NCI-H510A (cell line): ENCODE measurements at places on chromosomes 6 and 20.

DNA sequence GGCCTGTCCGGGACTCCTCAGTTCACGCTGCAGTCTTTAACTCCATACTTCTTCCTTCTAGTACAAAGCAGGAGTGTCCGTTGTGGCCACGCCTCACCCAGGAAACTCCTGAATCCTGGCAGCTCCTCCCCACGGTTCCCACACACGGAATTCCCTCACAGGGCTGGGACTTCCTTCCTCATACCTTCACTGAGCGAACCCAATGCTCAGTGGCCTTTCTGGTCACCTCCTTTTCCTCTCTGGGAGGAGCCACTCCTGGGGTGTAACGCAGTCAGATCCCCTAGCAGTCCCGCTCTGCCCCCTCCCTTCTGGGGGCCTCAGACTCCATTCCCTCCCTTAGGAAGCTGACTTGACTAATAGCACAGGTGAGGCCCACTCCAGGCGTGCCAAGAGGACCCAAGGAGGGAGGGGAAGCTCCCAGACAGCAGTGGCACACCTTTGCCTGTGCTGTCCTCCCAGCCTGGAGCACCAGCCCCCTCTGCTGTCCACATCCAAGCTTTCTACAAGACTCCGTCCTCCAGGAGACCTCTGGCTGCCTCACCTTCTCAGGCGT is at the start of gene SLC52A3:
SLC52A3 (minus strand) TSS at position 75 of the 553 bp plus-strand sequence. CDS start 2,726 bp downstream, outside the sequence.
- DNase-seq: no peak

DNA sequence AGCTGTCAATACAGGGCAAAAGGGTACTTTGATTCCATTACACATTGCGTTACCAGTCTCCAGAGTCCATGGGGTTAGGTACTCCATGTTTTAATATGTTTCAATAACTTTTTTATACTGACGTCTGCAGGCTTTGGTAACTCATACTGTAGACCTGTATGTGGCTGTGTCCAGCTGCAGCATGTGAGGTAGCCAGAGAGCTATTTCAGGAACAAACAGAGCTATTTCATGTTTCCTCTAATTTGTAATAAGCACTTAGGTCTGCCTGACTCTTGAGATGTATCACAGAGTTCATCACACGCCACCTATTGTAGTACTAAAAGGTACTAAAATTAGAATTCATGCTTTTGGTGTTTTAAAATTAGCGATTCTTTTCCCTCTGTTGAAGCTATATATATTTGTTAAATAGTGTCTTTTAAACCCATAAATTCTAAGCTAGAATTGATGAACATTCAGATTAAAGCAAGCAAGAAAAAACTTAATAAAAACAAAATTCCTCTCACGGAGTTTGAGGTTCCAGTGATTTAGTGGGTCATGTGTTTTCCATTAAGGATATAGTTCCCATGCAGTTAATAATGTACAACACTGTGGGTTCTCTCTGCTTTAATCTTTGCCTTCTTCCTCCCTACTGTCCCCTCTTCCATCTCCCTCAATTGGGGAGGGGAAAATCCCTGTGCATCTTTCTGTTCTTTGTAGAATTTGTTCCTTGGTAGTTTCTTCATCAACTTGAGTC is 37.0 kb downstream of the FOXO3 start:
- DNase-seq: no peak

GRCh38 chr6:69915346-69915745 is 49.0 kb downstream of the COL19A1 start:
- no peak for DNase-seq

- no peak for DNase-seq
These were observed 122.1 kb downstream of the OGFRL1 start for GRCh38 chr6:71410681-71411080.

GRCh38 chr6:27825025-27825793 is 87.0 kb downstream of the OR2B2 start:
- DNase-seq: no peak

GRCh38 chr6:44186635-44187025 is 28.0 kb downstream of the CAPN11 start:
- DNase-seq: no peak

DNA sequence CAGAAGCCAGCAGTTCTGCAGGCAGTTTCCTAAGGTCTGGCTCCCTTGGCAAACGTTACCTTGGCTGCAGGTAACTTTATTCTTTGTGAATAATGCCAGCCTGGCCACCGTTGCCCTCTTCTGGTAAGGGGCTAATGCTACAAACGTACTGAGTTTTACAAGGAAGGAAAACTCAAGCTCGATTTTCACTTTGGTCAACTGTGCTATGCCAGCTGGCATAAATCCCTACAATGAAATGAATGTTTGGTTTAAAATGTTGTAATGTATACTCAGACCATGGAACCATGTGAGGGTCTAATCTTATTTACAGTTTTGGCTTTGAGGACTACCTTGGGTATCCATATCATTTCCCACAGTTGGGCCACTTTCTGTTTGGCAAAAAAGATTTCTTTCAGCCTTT is 101.4 kb downstream of the SLX4IP start:
- DNase-seq: no peak

- DNase-seq: no peak
These were observed 47.5 kb upstream of the PROKR2 start for GRCh38 chr20:5364136-5364821.

DNA sequence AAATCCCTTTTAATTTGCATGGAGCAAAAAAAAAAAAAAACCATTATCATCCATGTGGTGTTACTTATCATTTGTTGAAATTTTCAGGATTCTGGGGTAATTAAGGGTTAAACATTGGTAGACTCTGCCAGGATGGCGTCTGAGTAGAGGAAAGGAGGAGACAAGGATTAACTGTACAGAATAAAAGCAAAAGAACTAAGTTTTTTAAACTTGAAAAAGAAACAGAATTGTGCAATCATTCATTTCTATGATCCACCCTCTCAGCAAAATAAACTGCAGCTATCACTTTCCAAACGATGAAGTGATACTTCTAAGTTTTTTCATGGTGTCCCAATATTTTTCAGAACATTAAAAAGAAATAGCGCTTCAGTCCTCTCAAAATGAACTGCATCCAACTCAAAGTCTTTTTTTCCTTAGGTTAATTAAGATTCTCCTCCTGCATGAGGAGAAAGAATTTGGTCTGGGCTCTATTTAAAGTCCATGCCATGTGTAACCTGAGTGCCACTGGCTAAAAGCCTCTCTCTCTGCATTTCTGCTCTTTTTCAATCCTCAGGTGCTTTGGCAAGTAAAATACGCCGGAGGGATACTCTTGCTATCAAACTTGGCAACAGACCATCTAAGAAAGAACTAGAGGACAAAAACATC is 69.5 kb upstream of the LTV1 start:
- no peak for DNase-seq

GRCh38 chr6:3194535-3195419 is 32.7 kb downstream of the TUBB2B start:
- no peak for DNase-seq

GRCh38 chr6:15430186-15430585 is 184.3 kb downstream of the JARID2 start:
- no peak for DNase-seq

DNA sequence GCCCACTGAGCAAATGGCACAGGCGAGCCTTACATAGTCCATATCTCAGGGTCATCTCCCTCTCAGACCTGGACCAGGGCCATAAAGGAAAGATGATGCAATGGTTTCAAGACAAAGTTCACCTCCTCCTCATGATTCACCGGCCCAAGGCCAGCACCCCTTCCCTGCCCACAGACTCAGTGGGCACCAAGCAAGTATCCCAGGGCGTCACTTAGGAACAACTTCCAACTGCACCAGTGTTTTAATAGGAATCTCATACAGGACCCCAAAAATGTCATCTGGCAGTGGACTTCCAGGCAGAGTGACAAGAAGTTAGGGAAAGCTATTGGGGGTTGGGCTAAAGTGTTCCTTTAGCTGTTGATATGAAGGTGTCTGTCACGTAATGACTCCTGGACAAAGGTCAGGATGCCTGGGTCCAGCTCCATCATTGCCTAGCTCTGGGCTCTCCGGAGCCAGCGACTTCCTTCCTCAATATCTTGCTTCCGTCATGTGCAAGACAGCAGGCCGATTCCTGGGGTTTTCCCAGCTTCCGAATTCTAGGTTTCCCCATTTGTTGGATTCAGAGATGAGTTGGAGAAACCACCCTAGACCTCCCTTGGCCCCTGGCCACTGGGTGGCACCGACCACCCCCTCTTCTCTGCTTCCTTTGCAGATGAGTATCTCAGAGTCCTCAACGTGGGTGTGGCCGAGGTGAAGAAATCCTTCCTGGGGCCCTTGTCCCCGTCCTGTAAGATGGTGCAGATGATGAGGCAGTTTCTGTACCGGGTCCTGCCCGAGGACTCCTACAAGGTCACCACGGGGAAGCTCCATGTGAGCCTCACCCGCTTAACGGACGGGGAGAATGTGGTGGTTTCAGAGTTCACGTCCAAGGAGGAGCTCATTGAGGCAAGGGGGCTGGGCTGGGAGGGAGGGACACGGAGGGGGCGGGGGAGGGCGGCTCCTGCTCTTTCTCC is 21.1 kb downstream of the PNPLA1 start:
- no peak for DNase-seq

- DNase-seq: no peak
These were observed 227.2 kb upstream of the SULF2 start for GRCh38 chr20:48012401-48012974.

- no peak for DNase-seq
These were observed 101.0 kb downstream of the EYA2 start for GRCh38 chr20:46995561-46996142.

GRCh38 chr6:76026101-76026500 is 46.4 kb downstream of the IMPG1 start:
- no peak for DNase-seq

GRCh38 chr20:20299904-20300303 is 68.0 kb upstream of the INSM1 start:
- no peak for DNase-seq

DNA sequence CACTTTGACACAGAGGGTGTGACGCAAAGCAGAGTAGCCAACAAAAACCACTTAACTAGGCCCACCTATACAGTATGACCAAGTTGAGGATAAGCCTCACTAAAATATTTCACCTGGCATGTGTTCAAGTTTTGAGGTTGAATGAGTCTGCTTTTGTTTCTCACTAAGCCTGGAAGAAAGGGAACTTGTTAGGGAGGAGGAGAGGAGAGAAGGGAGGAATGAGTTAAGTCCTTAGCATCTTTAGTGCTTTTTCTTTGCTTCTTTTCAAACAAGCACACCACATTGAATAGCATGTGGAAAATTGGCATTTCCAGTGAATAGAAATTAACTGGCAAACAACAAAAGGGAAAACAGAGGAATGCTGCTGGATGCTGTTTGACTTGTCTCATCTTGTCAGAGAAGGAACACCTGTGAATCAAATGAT is 461.9 kb downstream of the GJA1 start:
- DNase-seq: no peak

DNA sequence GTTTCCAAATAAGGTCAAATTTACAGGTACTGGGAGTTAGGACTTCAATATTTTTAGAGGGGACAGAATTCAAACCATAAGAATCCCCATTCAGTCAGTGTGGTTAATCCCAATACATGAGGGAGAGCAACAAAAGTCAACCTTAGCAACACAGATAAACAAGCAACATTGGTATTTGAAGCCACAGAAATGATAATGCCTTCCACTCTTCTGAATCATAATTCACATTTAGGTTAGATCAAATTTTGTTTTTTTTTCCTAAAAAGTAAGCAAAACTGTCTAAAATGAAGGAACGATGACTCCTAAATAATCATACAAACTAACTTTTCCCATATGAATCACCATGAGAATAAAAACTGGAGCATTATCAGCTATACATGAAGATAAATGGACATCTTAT is 246.0 kb upstream of the TENT5A start:
- DNase-seq: no peak

DNA sequence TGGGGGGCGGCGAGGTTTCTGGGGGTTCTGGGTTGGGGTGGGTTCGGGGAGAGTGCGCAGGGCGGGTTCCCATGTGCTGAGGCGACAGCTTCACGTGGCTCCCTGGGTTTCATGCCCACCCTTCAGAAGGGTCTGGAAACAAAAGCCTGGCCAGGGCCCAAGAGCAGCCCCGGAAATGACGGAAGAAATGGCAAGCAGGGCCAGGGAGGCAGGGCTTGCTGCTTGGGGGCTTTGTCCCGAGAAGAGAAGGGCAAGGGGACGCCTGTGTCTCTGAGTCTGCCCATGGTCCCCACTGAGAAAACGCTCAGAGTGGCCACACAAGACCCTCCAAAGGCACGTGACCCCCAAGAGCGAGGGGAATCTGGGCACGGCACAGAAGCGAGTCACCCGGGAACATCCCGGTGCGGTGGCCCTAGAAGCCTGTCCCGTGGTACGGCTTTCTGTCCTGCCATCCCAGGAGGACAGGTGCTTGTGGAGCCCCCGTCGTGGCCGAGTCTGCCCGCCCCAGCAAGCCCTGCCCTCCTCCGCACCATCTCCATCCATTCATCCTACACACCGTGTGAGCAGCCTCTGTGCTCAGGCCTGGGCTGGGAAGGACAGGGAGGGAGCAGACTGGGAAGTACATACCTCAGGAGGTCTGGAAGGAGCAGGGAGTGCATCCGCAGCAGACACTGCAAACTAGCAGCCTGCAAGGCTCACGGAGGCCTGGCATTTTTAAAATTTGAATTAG is 9.0 kb downstream of the NPEPL1 start:
- DNase-seq: no peak

GRCh38 chr20:57558614-57559288 is 2.2 kb upstream of the PCK1 start:
- DNase-seq: no peak

GRCh38 chr6:51398793-51399192 is 580.1 kb downstream of the TFAP2B start:
- no peak for DNase-seq

DNA sequence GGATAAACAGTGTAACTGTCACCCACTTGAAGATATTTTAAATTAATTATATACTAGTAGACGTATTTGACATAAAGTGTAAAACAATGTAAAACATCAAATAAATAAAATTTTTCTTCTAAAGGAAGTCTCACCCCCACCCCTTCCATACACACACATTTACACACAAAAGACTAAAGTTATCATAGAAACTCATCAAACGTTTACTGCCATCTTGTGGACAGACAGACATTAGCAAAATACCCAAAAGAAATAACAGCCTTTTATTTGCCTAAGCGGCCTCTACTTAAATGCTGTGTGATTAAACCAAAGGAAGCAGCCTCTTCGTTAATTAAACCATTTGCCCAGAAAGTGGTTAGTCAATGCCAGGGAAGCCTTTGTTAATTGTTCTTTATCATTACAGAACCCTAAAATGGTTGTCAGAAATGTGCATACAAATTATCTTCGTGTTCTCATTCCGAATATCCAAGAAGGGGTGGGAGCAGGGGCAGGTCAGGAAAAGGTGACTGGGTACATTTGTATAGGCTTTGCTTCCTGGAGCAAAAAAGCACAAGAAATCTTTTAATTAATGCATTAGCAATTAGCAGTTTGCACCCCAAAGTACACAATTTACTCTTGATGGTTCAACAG is 176.2 kb upstream of the SASH1 start:
- no peak for DNase-seq
